ENCODE measurements at places on chromosomes 1 and 21.

DNA sequence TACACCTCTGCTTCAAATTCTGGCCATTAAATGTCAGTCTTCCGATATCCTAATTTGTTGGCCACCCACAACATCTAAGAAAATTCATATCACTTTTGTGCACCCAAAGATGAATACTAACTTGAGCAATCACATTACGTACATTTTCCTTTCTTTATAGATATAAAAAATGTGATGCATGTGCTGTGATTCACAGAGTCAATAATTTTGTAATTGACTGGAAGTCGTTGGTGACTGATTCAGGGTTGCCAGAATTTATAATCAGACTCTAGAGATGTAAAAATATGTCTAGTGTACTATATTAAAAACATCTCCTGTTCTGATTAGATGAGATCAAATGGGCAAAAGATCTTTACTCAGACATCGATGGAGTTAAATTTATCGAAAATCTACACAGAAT is 150.0 kb upstream of the KCTD3 start:
- DNase-seq, result no peak

DNA sequence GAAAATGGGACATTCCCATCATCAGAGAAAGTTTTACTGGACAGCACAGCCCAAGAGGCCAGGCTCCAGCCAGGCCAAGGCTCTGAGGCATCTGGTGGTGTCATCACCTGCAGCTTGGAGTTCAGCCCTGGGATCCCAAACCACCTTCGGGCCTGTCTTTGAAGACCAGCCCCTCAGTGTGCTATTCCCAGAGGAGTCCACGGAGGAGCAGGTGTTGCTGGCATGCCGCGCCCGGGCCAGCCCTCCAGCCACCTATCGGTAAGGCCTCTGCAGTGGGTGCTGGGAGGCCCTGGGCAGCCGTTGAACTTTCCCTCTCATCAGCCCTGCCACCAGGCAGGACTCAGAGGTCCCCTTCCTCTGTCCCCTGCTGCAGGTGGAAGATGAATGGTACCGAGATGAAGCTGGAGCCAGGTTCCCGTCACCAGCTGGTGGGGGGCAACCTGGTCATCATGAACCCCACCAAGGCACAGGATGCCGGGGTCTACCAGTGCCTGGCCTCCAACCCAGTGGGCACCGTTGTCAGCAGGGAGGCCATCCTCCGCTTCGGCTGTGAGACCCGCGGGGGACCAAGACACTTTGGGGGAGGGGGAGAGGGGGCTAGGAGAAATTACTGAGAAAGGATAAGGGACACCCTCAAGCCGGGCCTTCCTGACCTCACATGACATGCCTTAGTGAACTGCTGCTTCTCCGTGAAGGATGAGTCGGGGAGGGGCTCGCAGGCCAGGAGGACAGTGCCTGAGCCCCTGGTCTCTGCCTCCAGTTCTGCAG is 15.0 kb downstream of the CNTN2 start:
- DNase-seq, result no peak

- no peak for DNase-seq
These were observed 143.9 kb upstream of the JUN start for GRCh38 chr1:58927722-58928085.

- no peak for DNase-seq
These were observed 5.6 kb upstream of the MAN1C1 start for GRCh38 chr1:25610822-25611630.

DNA sequence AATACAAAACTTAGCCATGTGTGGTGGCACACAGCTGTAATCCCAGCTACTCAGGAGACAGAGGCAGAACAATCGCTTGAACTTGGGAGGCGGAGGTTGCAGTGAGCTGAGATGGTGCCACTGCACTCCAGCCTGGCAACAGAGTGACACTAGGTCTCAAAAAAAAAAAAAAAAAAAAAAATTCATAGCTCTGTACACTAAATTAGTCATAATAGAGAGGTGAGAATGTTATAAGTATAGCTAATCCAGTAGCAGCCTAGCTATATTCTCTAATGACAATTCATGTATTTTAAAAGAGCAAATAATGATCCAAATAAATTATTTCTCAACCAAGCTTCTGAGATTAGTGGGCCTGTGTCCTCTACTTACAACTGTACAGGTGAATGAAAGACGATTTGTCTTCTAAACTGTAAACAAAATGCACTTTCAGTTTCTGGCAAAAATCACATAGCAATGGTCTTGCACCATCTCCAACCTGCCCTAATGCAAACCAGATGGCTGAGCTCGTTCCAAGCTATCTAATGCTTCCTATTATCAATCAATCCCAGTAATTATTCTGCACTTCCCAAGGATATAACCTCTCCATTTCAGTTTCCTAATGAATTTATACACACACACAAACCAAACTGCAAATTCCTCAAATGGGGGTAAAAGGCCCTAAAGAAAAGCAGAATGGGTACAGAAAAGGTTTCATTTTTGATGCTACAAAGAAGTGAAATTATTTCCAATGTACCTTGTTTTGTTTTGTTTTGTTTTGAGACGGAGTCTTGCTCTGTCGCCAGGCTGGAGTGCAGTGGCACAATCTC is 56.5 kb downstream of the GATAD2B start:
- DNase-seq, result no peak

GRCh38 chr1:11730429-11730891 is 5.5 kb upstream of the AGTRAP start:
- peak; percentile 29 for DNase-seq

- DNase-seq, result no peak
These were observed 8.7 kb upstream of the PIK3C2B start for GRCh38 chr1:204503122-204503912.

- DNase-seq, result no peak
These were observed 19.4 kb downstream of the RHBG start for GRCh38 chr1:156388174-156389137.

DNA sequence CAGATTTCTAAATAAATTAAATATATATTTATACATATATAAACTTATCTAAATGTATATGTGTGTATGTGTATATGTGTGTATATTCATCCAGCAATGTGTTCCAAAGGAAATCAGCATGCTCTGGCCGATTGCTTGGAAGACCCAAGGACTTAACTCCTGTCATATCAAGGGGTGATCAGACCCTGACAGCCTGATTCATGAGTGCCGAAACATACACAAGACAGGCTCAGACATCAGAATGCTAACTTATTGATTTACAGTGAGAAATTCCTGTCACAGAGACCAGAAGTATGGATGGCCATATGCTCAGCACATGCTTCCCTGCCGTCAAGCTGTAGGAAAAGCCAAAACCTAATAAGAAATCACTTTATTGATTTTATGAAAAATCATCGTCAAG is 545.1 kb upstream of the NR5A2 start:
- no peak for DNase-seq

GRCh38 chr1:246566813-246567645 is 773 bp downstream of the CNST start:
- DNase-seq, result no peak

DNA sequence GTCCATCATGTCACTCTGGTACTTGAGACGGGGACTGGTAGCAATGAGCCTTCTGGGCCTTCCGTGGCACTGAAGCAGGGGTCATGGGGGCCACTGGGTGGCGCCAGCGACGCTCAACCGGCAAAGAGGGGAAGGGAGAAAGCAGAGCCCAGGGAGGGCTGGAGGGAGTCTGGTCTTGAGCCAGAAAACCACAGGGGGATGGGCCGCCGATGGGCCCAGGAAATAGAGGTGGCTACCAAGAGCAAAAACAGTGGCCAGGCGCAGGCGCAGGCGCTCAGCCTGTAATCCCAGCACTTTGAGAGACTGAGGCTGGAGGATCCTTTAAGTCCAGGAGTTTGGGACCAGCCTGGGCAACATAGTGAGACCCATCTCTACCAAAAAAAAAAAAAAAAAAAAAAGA is 21.8 kb downstream of the EXOC8 start:
- peak; percentile 66 for DNase-seq

- DNase-seq, result no peak
These were observed 59.3 kb downstream of the MDM4 start for GRCh38 chr1:204575221-204576190.

DNA sequence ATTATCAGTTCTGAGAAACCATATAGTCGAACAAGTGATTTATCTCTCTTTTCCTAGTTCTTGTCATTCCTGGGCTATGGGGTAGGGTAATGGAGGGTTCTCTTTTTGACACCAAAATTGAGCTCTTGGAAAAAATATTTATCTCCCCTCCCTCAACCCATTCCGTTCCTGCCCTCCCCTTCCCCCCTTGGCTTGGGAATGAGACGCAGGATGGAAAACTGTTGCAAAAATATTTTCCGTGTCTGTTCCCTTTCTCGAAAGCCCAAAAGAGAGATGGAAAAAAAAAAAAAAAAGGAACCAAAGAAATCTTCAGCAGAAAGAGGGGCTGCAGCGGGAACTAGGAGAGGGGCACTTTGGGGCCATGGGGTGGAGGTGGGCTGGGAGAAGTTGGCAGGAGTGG is 766 bp downstream of the ATP2B4 start:
- no peak for DNase-seq

- no peak for DNase-seq
These were observed 111.4 kb downstream of the NFIA start for GRCh38 chr1:61193808-61194207.

DNA sequence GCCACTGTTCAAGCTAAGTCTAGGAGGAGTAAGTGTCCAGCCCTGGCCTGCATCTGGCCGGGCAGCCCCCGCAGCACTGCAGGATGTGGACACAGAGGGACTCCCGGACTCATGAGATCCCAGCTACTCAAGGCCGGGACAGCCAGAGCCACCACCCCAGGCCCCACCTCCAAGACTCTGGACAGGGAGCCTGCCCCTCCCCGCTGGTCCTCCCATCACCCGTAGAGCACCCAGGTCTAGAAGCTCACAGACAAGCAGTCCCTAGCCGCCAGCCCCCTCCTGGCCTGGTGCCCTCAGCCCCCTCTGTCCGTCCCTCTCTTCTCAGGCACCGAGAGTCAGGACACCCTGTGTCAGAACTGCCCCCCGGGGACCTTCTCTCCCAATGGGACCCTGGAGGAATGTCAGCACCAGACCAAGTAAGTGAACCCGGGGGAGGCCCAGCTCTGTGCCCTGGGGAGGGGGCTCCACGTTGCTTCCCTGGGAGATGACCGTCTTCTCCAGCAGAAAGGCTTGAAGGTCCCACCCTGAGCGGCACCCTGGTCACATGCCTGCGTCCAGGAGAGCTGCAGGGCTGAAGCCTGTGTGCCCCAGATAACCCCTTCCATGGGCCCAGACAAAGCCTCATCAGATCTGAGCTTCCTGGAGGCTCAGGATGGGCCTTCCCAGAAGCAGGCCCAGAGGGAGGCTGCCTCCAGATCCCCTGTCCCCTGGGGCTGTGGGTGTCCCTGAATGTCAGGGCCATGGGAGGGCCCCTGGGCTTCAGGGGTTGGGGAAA is 4.3 kb downstream of the TNFRSF14 start:
- DNase-seq, result no peak

GRCh38 chr1:41542196-41542930 is 57.9 kb upstream of the EDN2 start:
- DNase-seq, result no peak

DNA sequence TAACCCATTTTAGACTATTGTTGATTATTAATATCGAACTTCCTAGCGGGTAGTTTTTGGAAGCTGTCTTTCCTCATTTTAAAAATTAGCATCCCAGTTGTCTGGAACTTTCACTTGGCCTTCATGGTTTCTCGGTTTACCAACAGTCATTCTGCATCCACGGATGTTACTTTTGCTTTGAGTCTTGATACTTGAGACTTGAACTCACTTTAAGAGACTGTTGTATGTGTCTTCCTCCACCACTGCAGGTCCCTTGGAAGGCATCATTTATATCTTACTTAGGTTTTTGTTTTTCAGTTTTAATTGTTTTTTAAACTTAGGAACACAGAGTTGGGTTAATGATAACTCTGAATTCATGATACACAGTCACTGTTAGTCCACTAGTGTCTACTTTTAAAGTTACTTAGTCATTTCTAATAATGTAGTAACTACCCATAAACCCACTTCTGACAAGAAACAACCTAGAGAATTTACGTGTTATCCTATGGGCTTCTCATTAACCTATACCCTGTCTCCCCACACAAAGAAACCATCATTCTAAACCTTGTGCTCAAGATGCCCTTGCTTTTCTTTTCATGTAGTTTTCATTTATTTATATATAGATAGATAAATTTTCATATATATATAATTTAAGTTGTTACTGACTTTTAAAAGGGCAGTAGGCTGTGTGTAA is 152.6 kb downstream of the ZP4 start:
- DNase-seq, result no peak

- no peak for DNase-seq
These were observed 106.6 kb upstream of the BARHL2 start for GRCh38 chr1:90823686-90824085.

- DNase-seq, result no peak
These were observed 93.2 kb downstream of the ARHGEF10L start for GRCh38 chr1:17632541-17633184.

DNA sequence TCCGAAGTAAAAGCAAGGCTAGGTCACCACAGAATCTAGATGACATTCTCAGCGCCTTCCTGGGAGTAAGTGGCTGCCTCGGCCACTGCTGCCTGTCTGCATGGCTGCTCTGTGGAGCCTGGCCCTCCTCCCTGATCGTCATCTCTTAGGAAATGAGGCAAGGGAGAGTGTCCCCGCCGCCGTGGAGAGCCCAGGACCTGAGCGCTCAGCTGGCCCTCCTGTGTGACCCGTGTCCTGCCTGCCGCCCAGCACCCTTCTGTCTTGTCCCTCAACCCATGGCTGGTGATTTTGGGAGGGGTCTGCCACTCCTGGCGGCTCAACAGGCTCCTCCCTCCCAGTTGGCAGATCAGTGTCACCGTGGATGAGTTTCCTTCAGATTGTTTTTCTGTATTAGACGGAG is 156.4 kb upstream of the COL6A1 start:
- no peak for DNase-seq

GRCh38 chr1:170064821-170065220 is 9.7 kb downstream of the KIFAP3 start:
- DNase-seq, result no peak

DNA sequence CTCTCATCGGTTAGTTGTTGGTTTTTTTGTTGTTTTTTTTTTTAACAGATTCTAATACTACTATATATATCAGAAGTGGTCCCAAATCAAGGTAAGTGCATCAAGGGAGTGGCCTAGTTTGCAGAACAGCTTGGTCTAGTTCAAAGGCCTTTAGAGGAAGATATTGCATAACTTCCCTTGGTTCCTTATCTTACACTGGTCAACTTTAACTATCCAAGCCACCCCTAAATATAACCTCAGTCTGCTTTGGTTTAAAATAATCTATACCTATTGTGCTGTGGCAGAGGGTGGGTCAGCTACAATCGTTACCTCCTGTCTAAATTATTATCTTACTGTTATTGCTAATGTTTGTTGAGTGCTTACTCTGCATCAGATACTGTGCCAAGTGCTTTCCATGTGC is 6.9 kb downstream of the S100A12 start:
- DNase-seq, result no peak

- DNase-seq, result no peak
These were observed 26.0 kb upstream of the SLAMF9 start for GRCh38 chr1:159980076-159980475.

Measured in activated CD4-positive, alpha-beta T cell treated with anti-CD3 and anti-CD28 coated beads for 48 hours (primary cell).